ENCODE measurements at places on chromosomes 11 and 22.
A peak's percentile ranks its signal among the peaks of the same experiment; 100 is the strongest.

DNA sequence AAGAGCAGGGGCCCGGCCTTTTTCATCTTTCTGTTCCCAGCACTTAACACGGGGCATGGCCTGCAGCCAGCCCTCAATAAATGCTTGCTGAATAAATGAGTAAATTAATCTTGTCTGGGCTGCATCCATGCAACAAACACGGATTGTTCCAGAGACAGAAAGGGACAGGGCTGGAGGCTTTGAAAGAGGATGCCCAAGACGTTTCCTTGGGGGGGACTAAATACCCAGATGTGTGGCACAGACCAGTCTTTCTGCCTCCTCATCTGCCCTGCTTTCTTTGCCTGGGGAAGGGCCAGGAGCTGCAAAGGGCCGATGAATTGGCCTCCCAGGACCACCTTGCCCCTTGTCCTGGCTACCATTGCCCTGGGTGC lies 40.4 kb downstream of the SHISAL1 start:
- DNase-seq = no peak

DNA sequence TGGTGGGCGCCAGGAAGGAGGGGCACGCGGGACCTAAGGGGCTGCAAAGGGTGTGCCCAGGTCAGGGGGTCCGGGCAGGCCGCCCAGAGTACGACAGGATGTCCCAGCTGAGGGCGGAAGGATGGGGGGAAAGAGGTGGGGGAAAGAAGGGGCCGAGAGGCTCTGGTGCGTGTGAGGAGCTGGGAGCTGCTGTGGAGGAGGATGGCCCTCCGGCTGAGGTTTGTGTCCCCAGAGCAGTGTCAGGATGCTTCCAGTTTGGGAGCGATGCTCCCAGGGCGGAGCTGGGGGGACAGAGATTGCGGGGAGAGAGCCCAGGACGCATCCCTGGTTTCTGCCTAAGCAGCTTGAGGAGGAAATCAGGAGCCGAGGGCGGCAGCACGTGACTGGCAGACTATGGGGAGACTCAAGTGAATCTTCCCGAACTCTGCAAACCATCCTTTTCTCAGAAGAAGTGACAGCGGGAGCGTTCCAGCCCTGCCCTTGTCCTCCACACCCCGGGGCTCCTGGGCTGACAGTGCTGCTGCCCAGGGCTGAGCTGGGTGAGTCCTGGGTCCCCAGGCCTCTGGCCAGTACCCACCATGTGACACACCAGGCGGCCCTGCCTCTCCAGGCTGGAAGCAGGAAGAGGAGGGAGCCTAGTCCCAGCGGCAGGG lies 19.7 kb upstream of the TTLL12 start:
- no peak for DNase-seq

DNA sequence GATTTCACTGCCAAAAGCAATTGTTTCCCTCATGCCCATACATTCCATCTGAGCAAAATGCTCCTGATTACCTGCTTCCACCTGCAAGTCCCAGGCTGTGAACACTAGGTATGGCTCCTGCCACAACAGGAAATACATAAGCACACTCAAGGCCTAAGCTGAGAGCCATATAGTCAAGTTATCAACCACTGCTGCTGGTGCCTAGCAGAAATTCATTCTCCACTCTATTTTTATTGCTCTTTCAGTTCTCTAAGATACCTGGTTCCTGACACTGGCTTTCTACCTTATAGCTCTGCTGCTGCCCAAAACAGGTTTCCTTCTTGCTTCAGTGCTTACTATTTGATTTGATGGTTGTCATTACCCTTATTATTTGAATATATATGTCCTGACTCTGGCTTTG lies 31.6 kb downstream of the SLC36A4 start:
- DNase-seq = no peak

- DNase-seq = no peak
These were observed 8.8 kb upstream of the DNAL4 start for GRCh38 chr22:38802671-38803121.

DNA sequence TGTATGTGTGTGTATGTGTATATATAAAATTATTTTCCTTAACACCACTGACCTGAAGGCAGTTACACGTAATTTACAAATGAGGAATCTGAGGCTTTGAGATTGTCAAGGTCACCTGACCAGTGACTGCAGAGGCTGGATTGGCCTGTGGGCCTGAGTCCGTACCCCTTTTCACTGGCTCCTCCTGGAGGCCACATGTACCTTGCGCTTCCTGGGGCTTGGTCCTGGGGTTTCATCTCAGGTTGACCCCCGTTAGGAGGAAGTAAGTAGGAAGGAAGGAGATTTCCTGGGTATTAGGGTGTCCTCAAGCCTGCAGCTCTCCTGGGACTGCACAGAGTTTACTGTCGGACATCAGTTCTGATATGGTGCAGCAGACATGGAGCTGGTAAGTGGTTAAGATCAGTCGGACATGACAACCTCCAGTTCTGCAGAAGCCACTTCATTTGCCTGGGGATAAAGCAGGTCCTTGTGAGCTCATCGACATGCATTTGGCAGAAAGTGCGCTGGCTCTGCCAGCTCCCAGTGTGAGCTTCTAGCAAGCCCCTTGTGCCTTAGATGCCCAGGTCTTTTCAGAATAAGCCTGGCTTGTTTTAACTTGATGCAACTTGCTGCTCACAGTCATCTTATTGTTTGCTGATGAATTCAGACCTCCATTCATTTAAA lies 36.6 kb downstream of the ST3GAL4 start:
- no peak for DNase-seq

DNA sequence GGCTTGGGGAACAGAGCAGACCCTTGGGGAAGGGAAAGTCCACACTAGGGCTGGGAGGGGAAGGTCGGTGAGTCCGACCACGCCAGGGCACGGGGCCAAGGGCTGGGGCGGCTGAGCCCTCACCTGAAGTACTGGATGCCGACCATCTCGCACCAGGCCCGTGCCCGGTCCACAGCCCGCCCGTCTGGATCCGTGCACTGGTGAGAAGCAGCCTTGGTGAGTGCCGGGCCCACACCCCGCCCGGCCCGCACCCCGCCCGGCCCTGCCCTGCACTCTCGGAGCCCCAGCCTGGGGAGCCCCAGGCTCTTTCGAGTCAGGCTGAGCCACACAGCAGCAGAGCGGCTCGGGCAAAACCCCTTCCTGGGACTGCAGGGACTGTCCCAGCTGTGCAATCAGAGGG lies 1.9 kb upstream of the BAIAP2L2 start:
- DNase-seq = no peak

- no peak for DNase-seq
These were observed 29.9 kb downstream of the GAL start for GRCh38 chr11:68714060-68714856.

- no peak for DNase-seq
These were observed 7.5 kb downstream of the SBF1 start for GRCh38 chr22:50467341-50467740.

DNA sequence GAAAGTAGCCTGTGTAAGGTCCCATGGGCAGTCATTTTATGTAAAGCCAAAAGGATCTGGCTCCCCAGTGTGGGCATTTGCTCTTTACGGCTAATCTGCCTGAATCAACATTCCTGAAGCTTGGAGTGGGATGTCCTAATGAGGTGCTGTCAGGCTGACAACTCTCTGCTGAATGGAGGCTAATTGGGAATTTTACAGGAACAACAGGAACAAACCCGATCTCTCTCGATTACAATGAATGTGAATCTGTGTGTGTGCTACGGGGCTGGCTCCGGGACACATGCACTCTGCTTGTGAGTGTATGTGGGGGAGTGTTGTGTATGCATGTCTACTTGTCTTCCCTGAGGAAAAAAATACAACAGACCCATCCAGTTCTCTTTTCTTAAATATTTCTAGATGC lies 415.2 kb downstream of the TENM4 start:
- DNase-seq = no peak

DNA sequence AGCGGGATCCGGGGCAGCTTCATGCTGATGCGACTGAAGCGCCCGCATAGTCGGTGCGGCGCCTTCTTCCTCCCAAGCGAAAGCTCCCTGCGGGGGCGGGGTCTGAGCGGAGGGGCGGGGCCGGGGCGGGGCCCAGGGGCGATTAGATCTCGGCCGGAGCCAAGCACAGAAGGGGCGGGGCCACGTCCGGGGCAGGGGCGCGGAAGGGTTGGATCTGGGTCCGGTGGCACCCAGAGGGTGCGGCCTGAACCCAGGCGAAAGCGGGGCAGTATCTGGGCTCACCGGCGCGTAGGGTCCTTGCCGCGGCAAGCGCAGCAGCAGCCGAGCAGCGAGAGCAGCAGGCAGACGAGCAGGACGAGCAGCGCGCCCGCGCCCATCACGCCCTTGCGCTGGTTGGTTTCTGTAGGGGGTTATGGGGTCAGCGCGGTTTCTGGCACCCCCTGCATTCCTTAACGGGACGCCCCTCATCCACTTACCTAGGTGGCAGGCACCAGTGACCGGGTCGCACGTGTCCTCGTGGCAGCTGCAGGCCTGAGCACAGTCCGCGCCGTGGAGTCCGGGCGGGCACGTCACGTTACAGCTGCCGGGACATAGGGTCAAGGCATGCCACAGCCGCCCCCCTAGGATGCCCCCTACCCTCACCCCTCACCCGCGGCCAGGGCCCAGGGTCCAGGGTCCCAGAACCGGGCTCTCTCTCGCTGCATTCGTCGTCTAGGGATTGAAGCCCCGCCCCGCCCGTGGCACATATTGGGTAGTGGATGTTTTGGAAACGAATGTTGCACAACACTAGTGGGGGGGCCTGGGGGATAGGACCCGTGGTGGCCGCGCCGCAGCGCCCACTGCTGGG lies 8.1 kb downstream of the SCARF2 start:
- DNase-seq = peak; percentile 76

- DNase-seq = no peak
These were observed 3.1 kb upstream of the CERK start for GRCh38 chr22:46740910-46741780.

GRCh38 chr22:29200901-29201300 lies 4.8 kb upstream of the EMID1 start:
- no peak for DNase-seq

GRCh38 chr11:9089636-9090035 lies 1.8 kb downstream of the SCUBE2 start:
- no peak for DNase-seq

DNA sequence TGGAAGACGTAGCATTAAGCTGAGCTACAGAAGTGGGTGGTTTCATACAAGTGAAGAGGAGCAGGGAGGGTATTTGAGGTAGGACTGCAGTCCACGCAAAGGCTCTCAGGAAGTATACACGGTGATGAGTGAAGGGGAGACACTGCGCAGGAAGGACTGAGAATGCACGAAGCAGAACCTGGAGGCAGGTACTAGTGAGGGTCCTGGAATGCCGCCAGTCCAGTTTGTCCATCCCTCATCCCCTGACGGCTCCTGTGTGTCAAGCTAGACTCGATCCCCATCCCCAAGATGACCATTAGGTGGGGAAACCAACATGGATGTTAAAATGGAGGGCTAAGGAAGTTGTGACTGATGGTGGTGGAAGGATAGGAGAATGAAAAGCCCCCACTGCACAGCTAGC lies 23.8 kb downstream of the ART5 start:
- DNase-seq = no peak

- no peak for DNase-seq
These were observed 332.0 kb upstream of the CCDC179 start for GRCh38 chr11:23192256-23192655.

GRCh38 chr11:60498853-60499252 lies 6.3 kb downstream of the MS4A12 start:
- no peak for DNase-seq

DNA sequence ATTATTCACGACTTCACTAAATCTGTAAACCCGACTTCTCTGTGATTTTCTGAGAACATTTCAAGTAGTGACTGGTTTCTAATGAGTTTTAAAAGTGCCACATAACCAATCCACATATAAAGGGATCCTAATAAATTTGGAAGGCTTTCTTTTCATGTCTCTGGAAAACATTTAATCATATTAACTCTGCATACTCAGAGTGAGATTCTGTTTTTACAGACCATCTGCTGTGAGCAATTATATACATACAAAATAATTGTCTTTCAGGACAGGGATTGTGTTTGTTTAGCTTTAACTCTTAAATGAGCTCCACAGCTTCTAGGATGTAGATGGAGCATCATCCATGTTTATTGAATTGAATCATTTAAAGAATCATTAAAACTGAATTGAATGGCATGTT lies 65.1 kb downstream of the PRMT3 start:
- no peak for DNase-seq

DNA sequence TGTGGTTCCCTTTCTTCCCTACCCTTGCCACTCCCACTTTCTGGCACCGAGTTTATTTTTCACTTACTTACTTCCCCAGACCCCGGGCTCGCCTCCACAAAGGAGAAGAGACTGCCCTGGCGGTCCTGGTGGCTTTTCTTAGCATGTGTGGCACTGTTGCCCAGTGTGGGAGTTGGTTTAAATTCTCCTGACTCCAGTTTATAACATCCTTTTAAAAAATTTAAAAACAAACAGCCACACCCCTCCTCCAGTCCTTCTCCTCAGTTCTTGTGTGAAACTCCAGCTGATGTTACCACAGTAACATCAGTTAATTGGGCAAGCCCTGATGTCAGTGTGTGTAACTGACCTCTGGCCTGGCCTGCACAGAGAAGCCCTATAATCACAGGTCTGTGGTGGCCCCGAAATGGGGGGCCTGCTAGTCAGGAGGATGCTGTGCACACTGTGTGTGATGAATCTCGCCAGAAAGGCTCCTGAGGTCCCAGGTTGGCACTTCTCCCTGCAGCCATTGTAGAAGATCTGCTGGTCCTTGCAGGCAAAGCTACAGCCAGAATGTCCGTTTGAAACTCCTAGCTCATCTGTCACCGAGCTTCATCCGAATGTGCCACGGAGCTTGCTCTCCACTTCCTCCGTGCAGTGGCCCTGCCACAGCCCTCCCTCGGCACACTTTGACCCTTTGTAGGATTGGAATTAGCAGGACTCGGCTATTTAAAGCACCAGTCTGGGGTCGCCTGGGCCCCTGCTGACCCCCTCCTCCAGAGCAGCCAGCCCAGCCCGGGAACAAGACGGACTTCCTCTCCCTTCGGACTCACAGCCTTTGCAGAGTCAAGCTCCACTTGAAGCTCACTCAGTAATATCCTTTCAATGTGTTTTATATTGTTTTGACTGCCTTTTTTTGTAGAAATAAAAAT lies 7.6 kb downstream of the YDJC start:
- no peak for DNase-seq

- DNase-seq = no peak
These were observed 122.0 kb upstream of the ZC3H12C start for GRCh38 chr11:109971184-109971523.

- DNase-seq = no peak
These were observed 21.6 kb upstream of the NUP160 start for GRCh38 chr11:47869544-47870393.

GRCh38 chr11:124050748-124051147 lies 9.6 kb upstream of the OR10G7 start:
- DNase-seq = peak; percentile 58

- no peak for DNase-seq
These were observed 18.4 kb upstream of the SMPD1 start for GRCh38 chr11:6371825-6372224.

- DNase-seq = no peak
These were observed 3.0 kb downstream of the C11orf68 start for GRCh38 chr11:65915821-65916251.

DNA sequence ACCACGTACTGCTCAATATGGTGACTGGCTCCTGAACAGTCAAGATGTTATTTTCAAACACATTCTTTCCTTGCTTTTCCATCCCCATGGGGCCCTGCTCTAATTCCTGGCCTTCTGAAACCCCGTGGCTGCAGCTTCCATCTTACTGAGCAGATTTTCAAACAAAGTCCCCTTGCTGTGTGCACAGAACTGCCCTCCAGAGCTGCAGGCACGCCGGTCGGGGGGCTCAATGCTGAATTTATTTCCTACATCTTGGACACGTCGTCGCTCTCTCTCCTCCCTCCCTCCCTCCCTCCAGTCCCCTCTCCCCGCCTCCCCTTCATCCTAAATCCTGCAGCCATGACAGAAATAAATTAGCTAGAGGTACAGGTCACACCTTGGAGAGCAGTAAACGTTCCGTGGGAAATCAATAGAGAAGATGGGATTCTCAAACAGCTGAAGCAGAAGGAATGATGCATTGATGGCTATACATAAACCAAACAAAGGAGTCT lies 243.1 kb upstream of the BLID start:
- DNase-seq = no peak

All from activated CD4-positive, alpha-beta T cell treated with anti-CD3 and anti-CD28 coated beads, Interleukin-2, amount 50 U/mL, for 16 hours (primary cell).